Right cardiac atrium (tissue), 5 donors: ENCODE measurements at places on chromosomes 1 and 21. TPM values are rescaled to one million over a fixed set of nuclear protein-coding genes. Genes with fewer than 3 reads are reported as not detected.
A peak's percentile ranks its signal among the peaks of the same experiment; 100 is the strongest.

Gene CLIC6
- total RNA-seq = 13.7 TPM

Gene CASQ1
- total RNA-seq = 11.5 TPM

Gene ADORA1
- 26.3 TPM for total RNA-seq

Gene RGS7
- not detected for total RNA-seq

Gene A3GALT2
- total RNA-seq = not detected

Gene LPAR3
- total RNA-seq = 46.2 TPM

Gene LCE6A
- total RNA-seq = not detected

Gene ATP1A2
- 262 TPM for total RNA-seq

Gene TNFAIP8L2
- 2.4 TPM for total RNA-seq

Gene TIE1
- total RNA-seq = 49.4 TPM

Gene DTL
- total RNA-seq = 0.29 TPM

Gene DENND2C
- 3.7 TPM for total RNA-seq

Gene EFCAB7
- total RNA-seq = 10.0 TPM

Gene TNFRSF14
- total RNA-seq = 22.9 TPM

Gene ITLN2
- total RNA-seq = 2.1 TPM

Gene USH2A
- 2.6 TPM for total RNA-seq

Gene AMY2A
- 0.36 TPM for total RNA-seq

Gene DYRK3
- total RNA-seq = 29.8 TPM

- DNase-seq = no peak
Measured at GRCh38 chr21:35994613-35995012, 65.7 kb downstream of the SETD4 start.

DNA sequence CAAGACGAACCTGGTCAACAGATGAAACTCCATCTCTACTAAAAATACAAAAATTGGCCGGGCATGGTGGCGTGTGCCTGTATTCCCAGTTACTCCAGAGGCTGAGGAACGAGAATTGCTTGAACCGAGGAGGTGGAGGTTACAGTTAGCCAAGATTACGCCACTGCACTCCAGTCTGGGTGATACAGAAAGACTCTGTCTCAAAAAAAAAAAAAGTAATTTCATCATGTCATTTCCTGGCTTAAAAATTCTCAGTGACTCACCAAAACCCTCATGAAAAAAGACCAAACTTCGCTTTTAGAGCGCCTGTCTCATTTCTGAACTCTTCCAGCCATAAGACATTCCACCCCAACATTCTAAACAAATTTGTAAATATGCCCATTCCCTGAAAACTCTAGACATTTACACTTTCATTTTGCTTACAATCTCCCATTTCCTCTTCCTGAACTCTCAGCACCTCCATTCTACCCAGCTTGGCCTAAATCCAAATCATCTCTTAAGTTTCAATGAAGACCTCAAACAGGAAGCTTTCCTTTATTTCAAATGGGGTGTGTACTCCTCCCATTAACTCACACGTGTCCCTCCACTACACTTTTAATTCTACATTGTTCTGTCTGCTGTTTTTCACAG is 50.5 kb upstream of the PRRC2C start:
- DNase-seq = peak; percentile 40

- no peak for DNase-seq
Measured at GRCh38 chr1:234780531-234781162, 170.7 kb upstream of the IRF2BP2 start.

- no peak for DNase-seq
Measured at GRCh38 chr21:33078907-33079582, 9.1 kb downstream of the OLIG1 start.

GRCh38 chr1:3336641-3337630 is 117.5 kb upstream of the ARHGEF16 start:
- no peak for DNase-seq

DNA sequence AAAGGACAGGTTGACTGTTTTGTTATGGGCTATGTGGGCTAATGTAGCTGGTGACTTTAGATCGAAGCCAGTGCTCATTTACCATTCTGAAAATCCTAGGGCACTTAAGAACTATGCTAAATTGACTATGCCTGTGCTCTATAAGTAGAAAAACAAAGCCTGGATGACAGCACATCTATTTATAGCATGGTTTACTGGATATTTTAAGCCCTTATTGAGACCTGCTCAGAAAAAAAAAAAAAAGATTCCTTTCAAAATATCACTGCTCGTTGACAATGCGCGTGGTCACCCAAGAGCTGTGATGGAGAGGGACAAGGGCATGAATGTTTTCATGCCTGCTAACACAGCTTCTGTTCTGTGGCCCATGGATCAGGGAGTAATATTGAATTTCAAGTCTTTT is 48.1 kb downstream of the CAMSAP2 start:
- DNase-seq = no peak

DNA sequence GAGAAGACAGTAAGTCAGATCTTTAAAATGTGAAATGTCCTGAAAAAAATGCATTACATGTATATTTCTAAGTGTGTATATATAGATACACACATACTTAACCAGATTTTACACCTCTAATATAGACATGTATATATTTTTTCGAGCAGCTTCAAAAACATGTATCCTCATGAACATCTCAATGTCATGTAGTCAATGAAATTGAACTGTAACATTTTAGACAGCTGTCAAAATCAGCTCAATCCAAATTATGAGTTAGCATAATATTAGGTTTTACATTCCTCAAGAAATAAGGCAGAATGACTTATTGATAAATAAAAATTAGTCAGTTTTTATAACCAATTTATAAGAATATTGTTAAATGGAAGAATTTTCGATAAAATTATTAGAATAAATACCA is 665.7 kb downstream of the BRINP3 start:
- no peak for DNase-seq

DNA sequence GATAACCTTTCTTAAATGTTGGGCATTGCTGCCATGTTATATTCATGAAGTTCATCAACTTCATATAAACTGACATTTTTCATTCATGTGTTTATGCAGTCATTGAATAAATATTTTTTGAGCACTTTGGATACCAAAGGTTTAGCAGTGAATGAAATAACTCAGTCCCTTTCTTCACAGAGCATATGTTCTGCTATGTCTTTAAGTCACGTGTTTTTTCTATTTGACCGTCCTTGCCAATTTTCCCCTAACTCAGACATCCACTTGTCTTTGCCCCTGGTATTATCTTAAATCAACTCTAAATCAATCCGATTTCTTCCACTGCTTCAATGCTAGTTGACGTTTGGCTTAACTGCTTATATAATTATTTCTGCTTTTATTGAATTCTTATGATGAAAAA is 16.6 kb downstream of the ADARB1 start:
- DNase-seq = no peak

DNA sequence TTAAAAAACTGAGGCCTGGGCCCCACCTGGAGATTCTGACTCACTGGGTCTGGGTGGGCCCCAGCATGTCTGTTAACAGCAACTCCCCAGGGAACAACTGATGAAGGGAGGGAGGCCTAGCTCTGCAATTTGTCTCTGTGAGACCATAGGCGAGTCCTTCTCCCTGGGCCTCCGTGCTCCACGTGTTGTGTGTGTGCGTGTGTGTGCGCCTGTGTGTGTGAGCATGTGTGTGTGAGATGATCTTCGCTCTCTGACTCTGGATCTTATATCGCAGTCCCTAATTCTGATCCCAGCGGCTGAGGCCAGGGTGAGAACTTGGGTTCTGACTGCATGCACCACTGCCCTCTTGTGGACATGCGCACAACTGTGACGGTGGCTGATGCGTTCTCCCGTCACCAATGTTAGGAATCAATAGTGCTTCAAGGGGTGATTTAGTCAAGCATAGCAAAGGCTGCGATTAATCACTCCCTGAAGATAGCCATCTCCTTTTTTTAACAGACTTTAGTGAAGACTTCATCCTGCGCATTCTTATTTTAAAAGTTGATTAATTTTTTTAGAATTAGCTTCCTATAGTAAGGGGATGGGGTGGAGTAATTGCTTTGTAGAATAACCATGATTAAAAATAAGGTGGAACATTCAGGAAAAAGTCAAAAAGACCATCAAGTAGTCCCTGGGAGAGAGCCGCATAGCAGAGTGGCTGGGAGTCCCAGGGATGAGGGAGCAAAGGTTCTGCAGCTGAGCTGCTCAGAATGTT is 62.4 kb upstream of the USP24 start:
- peak; percentile 89 for DNase-seq

DNA sequence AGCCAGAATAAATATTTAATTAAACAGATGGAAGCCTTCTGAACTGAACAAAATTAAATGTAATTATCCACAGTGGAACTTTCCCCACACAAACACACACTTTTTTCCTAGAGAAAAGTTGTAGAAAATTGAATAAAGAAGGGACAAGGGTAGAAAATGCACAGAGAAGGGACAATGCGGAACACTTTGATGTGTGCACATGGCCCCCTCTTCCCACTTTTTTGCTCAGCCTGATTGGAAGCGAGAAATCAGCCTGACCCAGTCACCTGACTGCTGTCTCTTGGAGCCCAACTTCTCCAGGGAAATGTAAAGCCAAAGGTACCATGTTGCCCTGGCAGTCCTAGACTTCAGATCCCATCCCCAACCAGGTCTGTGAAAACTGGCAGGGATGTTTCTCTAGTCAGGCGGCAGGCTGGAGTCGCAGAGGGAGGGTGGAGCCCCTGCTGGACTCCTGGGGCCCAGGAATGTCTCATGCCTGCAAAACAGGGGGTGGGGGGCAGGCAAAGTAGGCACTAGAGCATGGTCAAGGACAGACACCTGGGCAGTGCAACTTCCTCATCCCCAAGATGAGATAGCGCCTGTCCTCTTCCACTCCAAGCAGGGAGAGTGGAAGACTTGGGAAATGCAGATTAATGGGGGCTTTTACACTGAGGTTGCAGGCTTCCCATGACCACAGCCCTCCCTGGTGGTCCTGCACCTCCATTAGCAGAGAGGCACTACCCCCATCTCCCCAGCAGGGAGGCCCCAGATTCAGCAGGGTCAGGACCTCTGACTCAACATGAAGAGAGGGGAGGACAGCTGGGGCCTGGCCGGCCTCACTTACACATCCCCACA is 2.8 kb downstream of the CERS2 start:
- no peak for DNase-seq

- DNase-seq = no peak
Measured at GRCh38 chr1:241857131-241857530, 9.1 kb downstream of the EXO1 start.

GRCh38 chr1:34165422-34165921 is 442 bp upstream of the CSMD2 start:
- DNase-seq = no peak

DNA sequence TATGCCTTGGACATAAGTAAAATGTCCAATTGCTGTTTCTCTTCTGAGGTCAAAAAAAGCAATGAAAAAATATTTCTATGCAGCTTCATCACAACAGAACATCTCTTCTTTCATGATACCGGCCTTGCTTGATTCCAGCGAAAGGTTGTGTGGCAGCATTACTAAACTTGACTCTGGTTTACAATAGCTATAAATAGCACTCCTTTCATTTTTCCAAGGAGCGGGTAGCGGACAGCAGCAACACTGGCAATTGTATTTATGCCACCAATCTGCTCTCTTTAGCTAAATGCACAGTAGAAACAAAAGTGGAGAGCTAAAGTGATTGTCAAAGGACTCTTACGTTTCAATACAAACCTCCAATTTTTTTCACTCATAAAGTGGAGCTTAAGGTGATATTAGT is 7.5 kb upstream of the DAB1 start:
- DNase-seq = no peak

DNA sequence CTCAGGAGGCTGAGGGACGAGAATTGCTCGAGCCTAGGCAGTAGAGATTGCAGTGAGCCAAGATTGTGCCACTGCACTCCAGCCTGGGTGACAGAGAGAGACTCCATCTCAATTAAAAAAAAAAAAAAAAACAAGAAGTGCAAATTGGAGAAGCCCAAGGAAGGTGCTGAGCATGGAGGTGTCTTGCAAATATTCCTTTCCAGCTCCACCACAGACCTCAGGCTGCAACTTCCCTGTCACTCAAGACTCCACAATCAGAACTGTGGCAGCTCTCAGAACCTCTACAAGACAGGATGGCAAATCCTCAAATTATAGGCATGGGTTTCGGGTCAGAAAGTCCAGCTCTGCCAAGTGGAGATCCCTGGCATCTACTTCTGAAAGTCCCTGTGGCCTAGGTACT is 104.4 kb upstream of the TIAM1 start:
- DNase-seq = no peak

DNA sequence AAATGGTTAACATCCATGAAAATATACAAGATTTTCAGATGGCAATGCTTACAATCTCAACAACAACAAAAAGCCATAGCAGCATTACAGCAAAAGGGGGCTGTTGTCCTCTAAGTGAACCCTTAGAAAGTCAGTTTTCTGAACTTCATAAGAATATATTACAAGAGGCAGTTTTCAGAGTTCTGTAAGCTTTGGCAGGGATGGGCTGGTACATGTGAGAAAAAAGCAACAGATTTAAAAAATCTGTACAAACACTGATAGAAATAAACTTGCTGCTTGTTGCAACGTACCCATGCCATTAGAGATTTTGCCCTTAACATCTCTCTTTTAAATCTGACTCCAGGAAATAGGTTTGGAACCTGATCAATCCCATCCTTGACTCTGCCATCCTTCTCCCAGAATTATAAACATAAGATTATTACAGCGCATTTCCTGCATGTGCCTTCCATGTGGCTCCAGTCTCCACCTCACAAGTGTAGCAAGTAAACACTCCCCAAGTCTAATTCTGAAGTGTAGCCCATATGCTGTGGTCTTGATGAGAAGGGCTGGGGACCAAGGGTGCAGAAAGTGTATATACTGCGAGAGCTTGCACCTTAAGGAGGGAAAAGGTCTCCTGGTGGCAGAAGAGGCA is 101.4 kb upstream of the TSPAN2 start:
- DNase-seq = no peak

DNA sequence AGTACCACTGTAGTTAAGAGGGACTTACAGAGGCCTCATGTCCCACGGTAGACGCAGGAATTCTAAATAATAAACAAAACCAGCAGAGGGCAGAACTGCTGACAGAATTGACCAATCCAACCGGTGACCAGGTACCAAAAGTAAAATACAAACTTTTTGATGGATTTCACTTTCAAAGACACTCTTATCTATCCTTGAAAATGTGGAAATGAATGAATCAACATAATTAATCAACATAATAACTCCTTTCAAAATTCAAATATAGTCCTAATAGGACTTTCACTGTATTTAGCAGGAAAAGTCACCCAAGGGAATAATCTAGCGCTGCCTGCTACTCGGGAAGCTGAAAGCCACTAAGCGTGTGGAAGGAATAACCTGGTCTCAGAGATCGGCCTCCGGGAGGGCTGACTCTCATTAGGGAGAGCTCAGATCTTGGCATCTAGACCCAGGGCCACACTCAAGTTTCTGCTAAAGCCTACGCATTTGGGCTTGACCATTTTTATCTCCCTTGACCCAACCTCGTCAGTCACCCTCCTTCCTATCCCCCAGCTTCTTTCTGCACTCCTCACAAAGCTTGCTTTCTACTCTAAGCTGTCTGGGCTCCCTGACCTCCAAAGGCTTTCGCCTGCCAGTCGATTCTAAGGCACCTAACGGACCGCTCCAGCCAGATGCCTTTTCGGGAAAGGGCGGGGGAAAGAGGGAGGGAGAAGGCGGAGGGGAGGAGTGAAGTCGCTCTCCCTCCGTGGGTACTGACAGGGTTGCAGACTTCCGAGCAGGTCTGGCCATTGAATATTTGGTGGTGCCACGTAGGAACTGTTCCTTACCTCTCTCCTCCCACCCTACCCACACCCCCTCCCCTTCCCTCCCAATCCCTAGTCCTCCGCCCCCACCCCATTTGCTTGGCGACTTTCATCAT is 1.6 kb downstream of the COL11A1 start:
- peak; percentile 17 for DNase-seq

GRCh38 chr1:185846672-185847444 is 112.7 kb downstream of the HMCN1 start:
- no peak for DNase-seq

GRCh38 chr21:33451634-33452071 is 28.1 kb downstream of the TMEM50B start:
- DNase-seq = no peak

GRCh38 chr1:109477821-109478220 is 5.9 kb upstream of the ATXN7L2 start:
- no peak for DNase-seq
